ENCODE measurements at places on chromosomes 6 and 20.

DNA sequence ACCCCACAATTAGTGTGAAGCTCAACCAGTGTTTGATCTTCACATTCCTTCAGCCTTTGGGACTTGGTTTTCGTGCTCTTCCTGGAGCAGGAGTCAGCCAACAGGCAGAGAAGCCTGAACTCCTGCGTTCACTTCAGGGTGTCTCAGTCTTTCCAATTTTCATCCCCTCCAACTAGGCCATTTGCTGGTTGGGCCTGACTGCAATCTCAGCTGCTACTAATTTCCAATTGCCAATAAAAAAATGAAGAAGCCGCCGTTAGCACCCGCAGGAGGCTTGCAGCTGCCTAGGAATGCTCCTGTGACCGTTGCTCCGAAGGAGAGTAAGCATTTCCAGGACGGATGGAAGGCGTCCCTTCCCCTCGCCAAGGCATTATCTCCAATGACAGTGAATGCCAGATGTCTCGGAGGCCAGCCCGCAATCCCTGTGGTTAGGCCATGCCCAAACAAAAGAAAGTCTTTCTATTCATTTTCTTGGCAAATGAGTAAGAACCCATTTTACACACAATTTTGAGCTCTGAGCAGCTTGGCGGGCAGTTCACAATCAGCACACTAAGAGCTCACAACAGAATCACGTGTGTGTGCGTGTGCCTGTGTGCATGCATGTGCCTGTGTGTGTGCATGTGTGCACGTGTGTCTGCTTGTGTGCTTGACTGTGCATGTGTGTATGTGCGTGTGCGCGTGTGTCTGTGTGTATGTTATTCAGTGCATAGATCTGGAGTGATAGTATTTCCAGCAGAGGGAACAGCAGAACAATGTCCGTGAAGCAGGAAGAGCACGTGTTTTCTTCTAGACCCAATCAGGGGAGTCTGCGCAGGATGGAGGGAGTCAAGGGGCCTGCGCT is 301.2 kb downstream of the SMOC2 start:
- no peak for DNase-seq

GRCh38 chr20:62235001-62235776 is 3.1 kb upstream of the OSBPL2 start:
- DNase-seq = no peak

- no peak for DNase-seq
Measured at GRCh38 chr6:166438211-166438861, 55.6 kb upstream of the MPC1 start.

- DNase-seq = no peak
Measured at GRCh38 chr20:6632187-6632586, 135.3 kb upstream of the BMP2 start.

DNA sequence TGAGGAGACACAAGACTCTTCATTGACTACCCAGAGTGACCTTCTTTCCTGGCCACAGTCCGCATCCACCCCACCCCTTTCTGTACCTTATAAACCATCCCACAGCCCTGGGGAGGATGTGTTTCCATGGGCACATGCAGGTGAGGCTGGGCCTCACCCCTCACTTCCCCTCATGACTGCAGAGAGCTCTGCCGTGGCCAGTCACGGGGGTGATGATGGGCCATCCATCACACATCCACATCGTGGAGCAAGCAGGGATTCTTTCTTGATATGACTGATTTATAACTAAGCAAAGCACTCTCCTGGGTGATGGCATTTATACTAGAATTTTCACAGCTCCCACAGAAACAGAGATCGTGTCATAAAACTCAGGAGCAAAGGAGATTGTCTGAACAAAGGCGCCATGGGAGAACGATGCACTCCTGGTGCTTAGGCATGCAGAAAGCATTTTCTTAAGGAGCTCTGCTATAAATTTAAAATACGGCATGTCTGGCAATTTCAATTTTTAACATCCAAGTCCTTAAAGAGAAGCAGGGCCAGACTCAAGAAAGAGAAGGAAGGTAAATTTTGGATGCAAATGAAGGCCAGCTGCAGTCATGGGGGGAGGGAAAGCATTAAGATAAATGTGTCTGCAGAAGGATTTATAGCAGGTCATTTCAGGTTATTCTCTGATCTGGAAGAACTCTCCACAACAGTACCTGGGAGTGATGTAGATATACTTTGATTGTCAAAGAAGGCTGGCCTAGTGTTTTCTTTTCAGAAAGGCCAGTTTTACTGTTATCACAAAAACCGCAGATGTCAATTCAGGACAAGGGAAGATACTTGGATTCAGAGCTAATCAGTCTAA is 777.0 kb downstream of the C6orf118 start:
- DNase-seq = no peak

DNA sequence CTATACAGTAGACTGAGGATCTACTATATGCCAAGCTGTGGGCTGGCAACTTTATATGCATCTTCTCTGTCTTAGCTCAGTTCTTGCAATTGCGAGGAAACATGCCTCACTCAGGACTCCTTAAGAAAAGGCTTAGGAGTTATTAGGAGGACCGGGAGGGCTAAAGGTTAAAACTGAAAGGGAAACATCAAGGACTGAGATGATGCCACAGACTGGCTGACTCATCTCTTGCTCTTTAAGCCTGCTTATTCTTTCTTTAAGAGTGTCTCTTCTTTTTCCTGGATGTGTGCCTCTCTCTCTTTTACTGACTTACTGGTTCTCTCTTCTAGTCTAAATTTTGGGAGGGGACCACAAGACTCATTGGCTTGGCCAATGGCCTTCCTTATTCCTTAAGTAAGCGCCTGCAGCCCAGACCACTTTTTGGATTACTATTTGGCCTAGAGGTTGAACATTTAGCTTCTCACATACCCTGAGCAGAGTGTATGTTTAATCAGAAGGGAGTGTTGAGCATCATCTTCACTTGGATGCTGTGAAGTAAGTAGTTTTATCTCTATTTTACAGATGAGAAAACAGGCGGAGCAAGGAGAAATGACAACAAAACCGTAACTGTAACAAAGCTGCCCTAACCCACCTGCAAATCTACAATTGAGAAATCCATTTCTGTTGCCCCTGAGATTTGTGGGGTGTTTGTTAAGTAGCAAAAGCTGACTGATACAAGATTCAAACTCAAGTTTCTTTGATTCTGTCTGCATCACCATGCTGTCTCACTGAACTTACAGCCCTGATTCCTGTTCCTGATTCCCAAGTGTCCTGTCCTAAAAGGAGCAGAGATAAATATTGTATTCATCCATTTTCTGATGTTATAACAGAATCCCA is 7.2 kb upstream of the SDC4 start:
- no peak for DNase-seq

DNA sequence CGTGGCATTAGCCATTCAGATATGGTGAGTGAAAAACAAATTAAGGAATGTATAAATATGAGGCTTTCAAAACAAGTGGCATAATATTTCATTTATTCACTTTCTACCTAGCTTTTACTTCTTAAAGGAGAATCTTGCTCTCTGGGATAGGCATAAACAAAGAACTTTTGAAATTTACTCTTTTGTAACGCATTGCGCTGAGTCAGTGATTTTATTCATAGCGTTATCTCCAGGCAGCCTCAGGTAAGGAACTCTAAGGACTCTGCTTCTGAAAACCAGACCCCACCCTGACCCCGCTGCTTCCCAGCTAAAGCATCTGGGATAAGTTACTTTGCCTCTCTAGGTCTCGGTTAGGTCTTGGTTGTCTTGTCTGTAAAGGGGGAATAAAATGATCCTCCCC is 234.7 kb downstream of the MYLK4 start:
- no peak for DNase-seq

- DNase-seq = no peak
Measured at GRCh38 chr6:7868926-7869325, 41.7 kb downstream of the TXNDC5 start.

All from activated T-cell treated with anti-CD3 and anti-CD28 coated beads for 4 hours (primary cell).